ENCODE measurements at places on chromosomes 5 and 9.

DNA sequence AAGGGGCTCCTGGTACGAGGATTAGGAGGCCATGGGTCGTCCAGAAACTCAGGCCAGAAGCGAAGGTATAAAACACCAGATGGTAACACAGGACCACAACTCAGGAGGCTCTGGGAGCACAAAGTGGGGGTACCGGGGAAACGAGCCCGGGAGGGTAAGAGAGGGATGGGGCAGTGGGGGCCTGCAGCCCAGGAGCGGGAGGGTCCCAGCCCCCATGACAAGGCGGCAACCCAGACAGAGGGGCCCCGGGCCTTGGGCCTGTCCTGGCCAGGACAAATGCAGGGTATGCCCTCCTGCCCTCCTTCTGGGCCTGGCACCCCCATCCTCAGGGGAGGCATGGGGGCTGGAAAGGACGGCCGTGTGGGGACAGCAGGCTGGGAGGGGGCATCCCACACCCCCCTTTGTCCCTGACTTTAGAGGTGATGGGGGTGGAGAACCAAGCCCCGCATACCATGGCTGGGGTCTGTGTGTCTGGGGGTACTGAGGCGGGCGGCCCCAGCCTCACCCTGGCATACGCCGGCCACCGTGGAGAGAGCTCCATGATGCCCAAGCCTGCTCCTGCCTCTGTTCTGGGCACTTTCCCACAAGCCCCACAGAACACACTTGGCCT lies 47.0 kb upstream of the EXOC3 start:
- ATAC-seq, result no peak

- no peak for ATAC-seq
Measured at GRCh38 chr9:73684601-73685000, 532.9 kb downstream of the ANXA1 start.

- no peak for ATAC-seq
Measured at GRCh38 chr9:107786561-107786960, 297.0 kb upstream of the KLF4 start.

DNA sequence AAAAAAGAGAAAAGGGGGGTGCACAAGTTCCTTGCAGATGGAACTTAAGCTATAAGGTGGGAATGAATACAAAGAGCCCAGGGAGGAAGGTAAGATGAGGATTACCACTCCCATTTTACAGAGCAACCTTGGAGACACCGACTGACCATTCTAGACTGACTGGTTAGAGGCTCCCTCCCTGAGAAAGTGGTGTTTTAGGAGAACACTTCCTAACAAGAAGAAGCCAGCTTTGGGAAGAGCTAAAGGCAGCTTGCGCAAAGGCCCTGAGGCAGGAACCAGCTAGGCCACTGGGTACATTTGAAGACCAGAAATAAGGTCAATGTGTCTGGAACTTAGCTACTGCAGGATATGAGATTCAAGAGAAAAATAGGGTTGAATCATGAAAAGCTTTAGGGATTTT lies 38.6 kb downstream of the SPARC start:
- no peak for ATAC-seq

GRCh38 chr5:155530046-155530445 lies 516.5 kb downstream of the KIF4B start:
- ATAC-seq, result no peak

GRCh38 chr9:110334183-110334582 lies 3.5 kb downstream of the TXNDC8 start:
- no peak for ATAC-seq

- no peak for ATAC-seq
Measured at GRCh38 chr9:27888661-27889295, 315.5 kb upstream of the C9orf72 start.

- no peak for ATAC-seq
Measured at GRCh38 chr5:133930813-133931090, 37.7 kb downstream of the C5orf15 start.

GRCh38 chr9:71886015-71886414 lies 25.0 kb downstream of the ABHD17B start:
- no peak for ATAC-seq

DNA sequence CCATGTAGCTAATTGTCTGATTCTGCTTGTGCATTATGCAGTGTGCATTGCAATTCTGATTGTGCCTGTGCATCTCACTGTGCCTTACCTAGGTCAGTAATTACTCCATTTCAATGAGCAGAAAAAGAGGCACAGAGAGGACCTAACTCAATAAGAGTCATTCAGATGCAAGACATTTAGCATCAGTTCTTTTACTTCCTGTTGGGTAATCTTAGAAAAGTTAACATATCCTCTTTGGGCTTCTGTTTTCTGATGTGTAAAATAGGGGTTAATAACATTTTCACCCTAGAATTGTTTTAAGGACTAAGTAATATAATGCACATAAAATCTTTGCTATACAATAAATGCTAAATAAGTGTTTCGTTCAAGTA lies 7.0 kb upstream of the DCTN4 start:
- ATAC-seq, result no peak

DNA sequence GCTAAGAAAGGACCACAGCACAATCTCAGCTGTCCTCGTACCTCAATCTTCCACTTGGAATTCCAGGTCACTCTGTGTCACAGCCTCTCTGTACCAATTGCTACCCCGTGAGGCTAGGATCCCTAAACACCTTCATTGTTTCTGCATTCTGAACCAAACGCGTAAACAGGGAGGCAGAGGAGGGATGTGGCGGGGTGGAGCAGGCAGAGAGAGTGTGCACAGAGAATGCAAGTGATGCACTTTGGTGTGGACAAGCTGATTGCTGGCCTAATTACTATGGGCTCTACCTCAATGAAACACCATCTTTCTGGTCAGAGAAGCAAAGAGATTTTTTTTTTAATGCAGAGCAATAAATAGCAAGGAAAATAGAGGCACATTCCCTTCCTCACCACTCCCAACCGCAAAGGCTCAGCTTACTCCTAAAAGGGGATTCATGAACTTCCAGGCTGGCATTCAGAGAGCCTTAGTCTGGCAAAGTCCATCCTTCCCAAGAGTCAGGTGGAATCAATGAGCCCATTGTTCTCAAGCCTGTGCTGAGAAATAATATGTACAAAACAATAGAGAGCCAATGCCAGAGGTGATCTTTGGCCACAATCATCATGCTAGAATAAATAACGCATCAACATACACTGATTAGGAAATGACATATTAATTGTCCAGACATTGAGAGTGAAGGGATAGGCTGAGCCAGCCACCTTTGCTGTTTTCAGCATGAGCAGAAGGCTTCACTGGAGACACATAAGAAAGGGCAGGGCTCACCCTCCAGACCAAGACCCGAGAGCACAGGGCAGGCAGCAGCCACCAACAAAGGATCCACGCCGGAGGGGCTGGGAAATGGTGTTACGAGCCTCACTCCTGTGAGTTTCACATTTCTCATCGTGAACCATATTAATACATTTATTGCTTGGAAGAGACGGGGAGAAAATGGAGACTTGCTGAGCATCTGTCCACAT lies 278.8 kb downstream of the ENC1 start:
- ATAC-seq, result no peak

DNA sequence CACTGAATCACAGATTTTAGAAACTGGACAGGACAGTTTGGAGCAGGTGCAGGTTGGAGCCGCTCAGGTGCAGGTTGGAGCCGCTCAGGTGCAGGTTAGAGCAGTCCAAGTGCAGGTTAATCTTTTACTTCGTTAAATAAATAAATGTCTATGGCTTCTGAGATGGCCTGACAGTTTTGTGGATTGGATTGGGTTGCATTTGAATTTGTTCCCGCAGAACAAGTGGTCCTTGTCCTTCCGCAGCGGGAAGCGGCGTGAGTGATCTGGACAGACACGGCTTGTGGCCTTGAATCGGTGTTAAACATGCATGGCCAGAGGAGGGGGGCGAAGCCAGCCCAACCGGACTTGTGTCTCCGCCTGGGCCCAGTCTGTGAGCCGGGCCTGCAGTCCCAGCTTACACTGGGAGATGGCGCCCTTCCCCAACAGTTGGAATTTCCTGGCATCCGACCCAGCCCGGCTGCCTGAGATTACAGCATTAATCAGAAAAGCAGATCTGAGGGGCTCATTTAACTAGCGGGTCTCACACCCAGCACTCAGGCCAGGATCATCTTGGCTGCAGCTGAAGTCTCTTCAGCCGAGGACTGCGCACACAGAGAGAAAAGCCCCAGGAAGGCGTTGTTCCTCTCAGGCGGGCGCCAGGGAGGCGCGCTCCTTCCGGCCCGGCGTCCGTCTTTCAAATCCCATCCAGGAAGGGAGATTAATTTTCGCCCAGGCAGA lies 1.5 kb upstream of the OLFM1 start:
- ATAC-seq, result no peak

- no peak for ATAC-seq
Measured at GRCh38 chr5:83911367-83911919, 190.8 kb upstream of the HAPLN1 start.

Data from stimulated activated memory B cell treated with anti-CD40 and anti-IgM and Interleukin-4, amounts not matched to agents 10 μg/mL and 1 μg/mL and 100 μg/mL, for 72 hours (primary cell).